ENCODE measurements at places on chromosomes 4 and X. TPM values are rescaled to one million over a fixed set of nuclear protein-coding genes. Genes with fewer than 3 reads are reported as not detected.

Gene ZFP42
- total RNA-seq: 0.77 TPM

Gene LRRC66
- total RNA-seq: 0.34 TPM

DNA sequence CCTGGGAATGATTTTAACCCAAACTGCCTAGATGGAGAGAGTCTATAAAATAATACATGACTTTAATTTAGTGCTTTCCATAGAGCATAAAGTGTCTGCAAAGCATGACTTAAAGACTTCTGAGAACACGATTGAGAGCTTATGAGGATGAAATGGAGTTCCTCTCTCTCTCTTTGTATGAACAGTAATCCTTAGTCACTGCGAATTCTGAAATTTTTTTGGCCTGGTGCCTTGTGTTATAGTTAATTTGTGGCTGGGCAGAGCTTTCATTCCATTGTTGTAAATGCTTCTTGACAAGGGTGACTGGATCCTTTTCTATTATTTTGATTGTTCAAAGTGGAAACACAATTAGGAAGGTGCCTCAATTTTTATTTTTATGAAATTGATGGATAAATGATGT, 179.5 kb downstream of the CEP135 start:
- DNase-seq: no peak

DNA sequence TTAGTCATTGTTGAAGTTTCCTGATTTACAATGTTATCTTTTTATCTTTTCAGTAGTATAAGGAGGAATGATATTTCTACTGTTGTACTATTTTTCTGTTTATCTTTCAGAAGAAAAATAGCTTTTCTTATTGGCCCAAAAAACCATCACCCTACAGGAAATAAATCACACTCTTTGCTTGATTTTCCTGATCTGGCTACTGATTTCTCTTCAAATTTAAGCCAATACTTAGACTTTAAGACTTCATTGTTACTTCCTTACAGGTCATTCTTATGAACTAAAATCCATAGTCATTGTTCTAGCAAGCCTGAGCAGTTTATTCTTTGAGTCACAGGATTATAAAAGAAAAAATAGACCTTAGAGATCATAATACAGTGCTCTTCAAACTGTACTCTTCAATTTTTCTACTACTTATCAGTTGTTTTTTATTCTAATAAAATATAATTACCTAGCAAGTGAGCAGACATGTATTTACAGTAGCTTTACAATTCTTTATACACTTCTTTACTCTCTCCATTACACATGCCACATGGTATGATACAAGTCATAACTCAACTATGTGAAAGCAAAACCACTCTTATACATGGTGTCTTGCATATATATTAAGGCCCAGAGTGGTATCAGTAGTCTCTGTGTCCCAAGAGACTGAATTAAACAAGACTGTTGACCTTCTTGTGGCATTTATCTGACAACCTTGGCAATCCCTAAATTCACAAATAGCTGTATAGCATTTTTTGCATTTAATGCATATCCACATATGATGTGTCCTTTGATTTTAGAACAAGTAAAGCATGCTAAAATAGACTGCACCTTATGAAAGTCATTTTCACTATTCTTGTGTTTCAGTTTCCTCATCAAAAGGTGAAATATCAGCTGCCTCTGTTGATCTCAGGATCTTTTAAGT, 47.9 kb downstream of the TET2 start:
- no peak for DNase-seq

Gene CSAG1
- total RNA-seq: not detected

DNA sequence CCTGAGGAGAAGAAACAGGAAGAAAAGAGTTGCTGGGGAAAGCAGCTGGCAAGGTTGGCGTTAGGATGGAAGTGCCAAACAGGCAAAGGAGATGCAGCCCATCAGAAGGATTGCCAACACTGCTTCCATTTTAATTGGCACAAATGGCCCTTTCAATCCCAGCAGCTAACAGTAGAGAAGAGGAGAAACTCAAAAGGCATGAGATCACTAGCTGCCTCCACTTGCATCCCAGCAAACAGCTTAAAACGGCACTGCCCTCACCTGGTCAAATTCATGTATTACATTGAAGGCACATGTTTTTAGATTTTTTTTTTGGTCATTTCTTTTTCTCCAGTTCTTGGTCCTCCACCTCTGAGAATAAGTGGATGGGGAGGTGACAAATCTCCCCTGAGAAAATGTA, 14.9 kb upstream of the LOC101059915 start:
- peak; percentile 51 for DNase-seq

DNA sequence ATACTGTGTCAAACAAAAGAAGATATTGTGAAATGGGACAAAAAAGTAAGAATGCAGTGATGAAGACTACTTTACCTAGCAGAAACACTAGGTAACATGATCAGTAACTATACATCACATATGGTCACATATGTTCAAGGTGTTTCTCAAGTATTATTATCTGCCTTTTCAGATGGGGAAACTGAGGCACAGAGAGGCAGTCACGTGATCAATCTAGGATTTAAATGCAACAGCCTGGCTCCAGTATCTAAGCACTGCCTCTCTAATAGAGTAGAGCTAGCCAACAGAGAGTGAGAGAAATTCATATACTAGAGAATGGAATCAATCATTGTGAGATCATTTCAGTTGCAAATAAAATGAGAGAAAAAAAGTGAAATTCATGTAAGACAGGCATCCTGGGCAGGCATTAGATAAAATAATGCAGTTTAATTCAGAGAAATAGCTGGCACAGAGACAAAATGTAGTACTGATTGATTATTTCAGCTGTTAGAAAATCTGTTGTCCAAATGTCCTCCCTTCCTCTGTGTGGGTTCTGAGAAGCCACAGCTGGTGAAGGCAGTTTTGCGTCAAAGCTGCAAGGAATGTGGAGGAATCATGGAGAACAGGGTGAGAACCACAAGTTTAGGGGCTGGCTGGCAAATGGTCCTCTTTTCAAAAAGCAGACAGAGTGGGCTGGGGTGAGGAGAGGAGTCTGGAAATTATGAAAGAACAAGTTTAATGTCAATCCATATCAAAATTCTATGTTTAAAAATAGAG, 26.0 kb downstream of the SMIM43 start:
- no peak for DNase-seq

- DNase-seq: no peak
Observed at GRCh38 chrX:132602701-132603100, 113.9 kb upstream of the MBNL3 start.

DNA sequence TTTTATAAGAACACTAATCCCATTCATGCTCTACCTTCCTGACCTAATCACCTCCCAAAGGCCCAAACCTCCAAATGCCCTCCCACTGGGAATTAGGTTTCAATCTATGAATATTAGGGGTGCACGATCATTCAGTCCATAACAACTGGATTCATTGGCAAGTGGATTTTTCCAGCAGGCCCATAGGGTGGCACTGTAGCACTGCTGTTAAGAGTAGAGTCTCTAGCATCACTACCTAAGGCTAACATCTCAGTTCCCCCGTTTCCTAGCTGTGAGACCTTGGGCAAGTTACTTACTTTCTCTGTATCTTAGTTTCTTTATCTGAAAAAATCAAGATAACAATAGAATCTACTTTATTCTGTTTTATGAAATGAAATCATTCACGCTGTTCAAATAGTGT, 315.8 kb downstream of the STIM2 start:
- no peak for DNase-seq

- no peak for DNase-seq
Observed at GRCh38 chr4:188780686-188781085, 641.4 kb downstream of the TRIML1 start.

GRCh38 chr4:158912806-158913205, 144.0 kb downstream of the FNIP2 start:
- DNase-seq: no peak

GRCh38 chrX:49951524-49952193, 29.3 kb downstream of the CLCN5 start:
- DNase-seq: no peak

GRCh38 chr4:104351706-104352105, 143.0 kb downstream of the CXXC4 start:
- no peak for DNase-seq

Gene KDR
- total RNA-seq: 0.12 TPM

Gene PLXNB3
- total RNA-seq: 16.2 TPM

GRCh38 chrX:39953879-39954278, 143.9 kb downstream of the BCOR start:
- DNase-seq: no peak

DNA sequence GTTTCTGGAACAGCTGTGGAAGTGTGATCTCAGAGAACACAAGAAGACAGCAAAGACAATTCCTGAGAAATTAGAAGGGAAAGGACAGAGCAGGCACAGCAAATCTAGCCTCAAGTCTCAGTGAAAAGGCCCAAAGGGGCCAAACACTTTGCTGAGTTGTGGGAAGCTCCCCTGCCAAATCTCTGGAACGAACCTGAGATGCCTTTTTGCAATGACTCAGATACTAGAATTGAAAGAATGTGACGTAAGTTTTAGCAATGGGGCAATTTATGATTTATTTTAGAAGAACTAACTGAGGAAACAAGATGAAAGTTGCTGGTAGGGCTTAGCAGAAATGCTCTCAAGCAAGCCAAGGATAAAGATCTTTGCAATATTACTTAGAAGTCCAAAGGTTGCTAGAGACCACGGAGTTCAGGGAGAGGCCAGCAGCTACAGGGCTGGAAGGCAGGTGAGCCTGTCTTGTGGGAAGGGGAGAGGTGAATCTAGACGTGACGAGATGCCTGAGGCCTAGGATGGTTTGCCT, 92.8 kb downstream of the AMELX start:
- DNase-seq: no peak

DNA sequence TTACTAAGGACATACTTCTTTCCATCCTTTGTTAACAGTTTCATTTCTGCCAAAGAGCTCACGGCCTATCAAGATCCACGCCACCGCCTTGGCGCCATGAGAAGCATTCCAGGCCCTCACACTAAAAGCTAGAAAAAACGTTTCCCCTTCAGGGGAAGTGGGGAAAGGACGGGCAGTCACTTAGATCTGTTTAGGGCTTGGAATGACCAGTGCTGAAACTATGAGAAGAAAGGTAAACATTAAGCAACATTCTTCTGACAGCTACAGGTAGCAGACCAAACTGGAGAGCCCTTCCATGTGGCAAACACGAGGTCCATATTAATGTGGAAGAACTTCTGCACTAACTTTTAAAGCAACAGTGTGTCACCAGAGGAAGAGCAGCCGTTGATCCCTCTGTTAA, 146.7 kb downstream of the SH3KBP1 start:
- no peak for DNase-seq

DNA sequence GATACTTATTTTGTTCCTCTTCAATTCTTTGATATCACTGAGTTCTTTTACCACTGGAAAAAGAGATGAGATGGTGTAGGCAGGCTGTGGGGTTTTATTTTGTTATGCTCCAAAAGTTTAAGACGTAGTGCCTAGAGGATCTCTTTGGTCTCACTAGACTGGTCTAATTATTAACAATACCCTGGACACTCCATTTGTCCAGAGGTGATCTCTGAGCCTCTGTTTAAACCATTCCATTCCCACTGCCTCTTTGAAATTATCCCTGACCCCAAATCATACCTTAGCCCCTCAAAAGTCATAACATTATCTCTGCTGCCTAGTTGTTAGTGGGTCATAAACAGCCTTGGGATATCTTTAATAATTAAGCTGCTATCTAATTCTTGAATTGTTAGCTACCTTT, 24.2 kb downstream of the SMPX start:
- DNase-seq: no peak

Gene CASP6
- total RNA-seq: 28.0 TPM

DNA sequence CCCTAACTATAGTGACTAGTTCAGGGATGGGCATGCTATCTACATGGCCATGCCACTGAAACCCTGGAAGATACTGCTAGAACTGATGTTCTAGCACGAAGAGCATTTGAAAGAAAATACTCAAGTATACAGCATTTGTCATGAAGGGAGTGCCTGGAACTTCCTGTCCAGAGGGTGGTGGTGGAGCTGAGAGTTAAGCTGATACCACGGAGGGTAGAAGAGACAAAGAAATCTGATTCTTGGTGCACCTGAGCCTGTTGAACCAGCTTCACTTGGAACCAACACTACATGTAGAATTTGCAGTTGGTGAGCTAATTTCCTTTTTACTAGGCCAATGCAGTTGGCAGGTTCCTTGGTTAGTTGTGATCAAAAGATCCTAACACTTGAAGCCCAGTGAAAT, 116.4 kb downstream of the CCNG2 start:
- DNase-seq: no peak

GRCh38 chrX:136647677-136648360, at the start of gene CD40LG:
Gene CD40LG, plus strand, starts transcription at chrX:136648158. Its CDS starts 91 bp downstream, at chrX:136648249.
- DNase-seq: no peak

DNA sequence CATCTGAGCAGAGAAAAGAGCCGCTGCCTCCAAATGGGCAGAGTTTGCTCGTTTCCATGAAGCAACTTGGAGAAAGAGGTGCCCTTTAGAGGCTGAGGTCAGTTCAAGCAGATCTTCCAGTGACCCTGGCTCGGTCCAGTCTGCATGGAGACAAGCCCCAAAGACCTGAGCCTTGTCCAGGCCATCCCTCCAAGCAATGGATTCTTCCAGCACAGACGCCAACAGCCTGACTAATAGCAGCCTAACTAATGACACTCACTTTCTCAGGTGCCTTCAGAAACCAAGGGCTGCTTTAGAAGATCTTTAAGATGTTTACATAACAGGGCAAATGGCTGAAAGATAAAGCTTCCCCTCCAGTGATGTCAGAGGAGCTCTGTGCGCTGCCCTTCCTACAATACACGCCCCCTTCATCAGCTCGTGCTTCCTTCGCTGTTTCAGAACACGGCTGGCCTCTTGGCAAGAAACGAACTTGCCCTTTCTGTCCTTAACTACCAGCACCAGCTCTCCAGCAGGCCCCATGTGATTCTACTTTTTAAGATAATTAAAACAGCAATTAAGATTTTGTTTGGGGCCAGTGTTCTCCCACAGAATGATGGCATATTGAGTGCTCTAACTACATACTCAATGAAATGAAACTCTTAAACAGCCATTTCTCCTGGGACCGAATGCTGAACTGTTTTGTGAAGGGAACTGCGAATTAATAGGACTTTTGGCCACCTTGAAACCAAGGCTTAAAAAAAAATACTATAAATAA, 119.0 kb downstream of the GPR143 start:
- DNase-seq: no peak

DNA sequence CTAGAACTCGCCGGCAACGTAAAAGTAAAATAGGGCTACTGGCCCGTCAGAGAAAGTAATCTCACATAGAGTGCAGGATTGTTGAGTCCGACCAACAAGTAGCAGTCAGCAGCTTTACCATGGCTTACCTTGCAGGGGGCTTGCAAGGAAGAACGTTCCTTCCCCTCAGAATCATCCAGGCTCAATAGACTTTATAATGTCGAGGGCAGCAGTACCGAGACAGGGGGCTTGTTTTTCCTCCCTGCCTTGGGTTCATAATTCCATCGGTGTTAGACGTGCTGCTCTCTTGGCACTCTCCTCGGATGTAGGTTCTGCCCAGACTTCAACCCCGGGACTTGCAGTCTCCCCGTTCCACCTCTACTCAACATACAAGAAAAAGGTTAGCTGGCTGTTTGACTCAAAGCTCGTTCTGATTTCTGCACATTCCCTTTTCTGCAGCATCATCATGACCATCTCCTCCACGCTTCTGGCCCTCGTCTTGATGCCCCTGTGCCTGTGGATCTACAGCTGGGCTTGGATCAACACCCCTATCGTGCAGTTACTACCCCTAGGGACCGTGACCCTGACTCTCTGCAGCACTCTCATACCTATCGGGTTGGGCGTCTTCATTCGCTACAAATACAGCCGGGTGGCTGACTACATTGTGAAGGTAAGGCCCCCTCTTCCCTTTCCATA, 1.5 kb downstream of the SLC10A4 start:
- DNase-seq: no peak

Gene RTL5
- total RNA-seq: 23.0 TPM

GRCh38 chr4:150366487-150366999, 215.4 kb upstream of the MAB21L2 start:
- peak; percentile 25 for DNase-seq

Measured in neural crest cell (in vitro differentiated cells).